ENCODE measurements at places on chromosomes 1 and 21. TPM values are rescaled to one million over a fixed set of nuclear protein-coding genes. Genes with fewer than 3 reads are reported as not detected.

DNA sequence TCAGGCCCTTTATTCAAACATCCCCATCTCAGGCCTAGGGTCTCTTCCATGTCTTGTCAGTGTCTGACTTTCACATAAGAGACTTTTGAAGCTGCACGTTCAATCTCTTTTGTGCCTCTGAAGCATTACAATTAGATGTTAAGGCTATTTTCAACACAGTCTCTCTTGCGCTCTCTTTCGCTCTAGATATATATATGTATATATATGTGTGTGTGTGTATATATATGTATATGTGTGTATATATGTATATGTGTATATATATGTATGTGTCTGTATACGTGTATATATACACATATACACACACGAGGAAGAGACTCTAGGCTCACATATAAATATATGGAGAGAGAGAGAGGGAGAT lies 162.5 kb upstream of the RNPC3 start:
- no peaks in the 10 kb centered on the region for H3K36me3 ChIP-seq
- H3K27me3 ChIP-seq = no peaks in the 10 kb centered on the region
- no peaks in the 10 kb centered on the region for H3K4me1 ChIP-seq
- no peak overlapping the region for H3K27ac ChIP-seq
- no peak for DNase-seq

DNA sequence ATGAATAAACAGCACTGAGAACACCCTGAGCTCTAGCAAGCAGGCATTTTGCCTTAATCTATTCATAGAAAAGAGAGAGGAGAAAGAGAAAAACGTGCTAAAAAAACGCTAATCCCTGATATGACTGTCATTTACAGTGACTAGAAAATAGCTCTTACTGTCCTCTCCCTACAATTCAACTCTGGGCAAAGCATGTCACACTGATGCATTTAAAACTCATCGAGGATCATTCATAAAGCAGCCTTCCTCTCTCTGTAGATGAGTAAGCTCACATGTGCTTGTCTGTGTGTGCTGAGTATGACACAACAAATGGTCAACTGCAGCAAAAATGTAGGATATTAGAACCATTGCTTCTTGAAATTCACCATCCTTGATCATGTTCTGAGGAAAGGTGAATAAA lies 109.0 kb downstream of the SGIP1 start:
- no peak for DNase-seq
- no peak overlapping the region for H3K4me3 ChIP-seq
- no peak overlapping the region for H3K27ac ChIP-seq
- H3K4me1 ChIP-seq = no peaks in the 10 kb centered on the region
- no peaks in the 10 kb centered on the region for H3K27me3 ChIP-seq

DNA sequence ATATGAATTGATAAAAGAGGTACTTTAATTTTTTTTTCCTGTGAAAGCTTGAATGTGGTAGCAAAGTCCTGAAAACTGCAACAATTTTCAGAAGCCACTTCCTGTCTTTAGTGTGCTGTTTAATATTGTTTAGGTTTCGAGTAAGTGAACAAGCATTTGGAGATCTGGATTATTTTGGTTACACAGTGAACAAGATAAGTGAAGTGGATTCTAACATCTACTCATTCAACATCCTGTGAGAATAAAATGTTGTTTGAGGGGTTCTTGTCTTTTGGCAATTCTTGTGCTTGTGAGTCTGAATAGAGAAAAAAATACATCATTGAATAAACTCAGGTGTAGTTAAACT lies 35.2 kb upstream of the PLA2G4A start:
- H3K4me3 ChIP-seq = no peak overlapping the region
- no peak for DNase-seq
- no peak overlapping the region for H3K27ac ChIP-seq
- H3K27me3 ChIP-seq = no peaks in the 10 kb centered on the region
- no peaks in the 10 kb centered on the region for H3K4me1 ChIP-seq

DNA sequence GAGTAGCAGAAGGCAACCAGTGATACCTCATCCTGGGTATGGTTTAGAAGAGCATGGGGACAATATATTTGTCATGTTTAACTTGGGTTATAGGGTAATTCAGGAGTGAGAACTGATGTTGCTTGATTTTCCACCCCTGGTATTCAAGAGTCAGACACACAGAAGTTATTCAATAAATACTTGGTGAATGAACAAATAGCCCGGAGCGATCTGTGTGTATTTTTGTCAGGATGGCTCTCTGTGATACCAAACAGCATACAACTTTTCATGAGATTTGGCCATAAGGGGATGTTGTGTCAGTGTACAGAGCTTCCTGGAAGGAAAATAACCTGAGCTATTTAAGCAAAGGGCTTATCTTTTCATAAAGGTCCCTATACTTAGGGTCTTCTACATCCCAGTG lies 270.2 kb upstream of the C1orf87 start:
- no peaks in the 10 kb centered on the region for H3K4me1 ChIP-seq
- DNase-seq = no peak

The CYYR1 gene
- total RNA-seq = not detected

- H3K27me3 ChIP-seq = peaks cover 30% of the 10 kb centered on the region
- no peaks in the 10 kb centered on the region for H3K36me3 ChIP-seq
- H3K27ac ChIP-seq = no peak overlapping the region
- H3K4me1 ChIP-seq = no peaks in the 10 kb centered on the region
- no peak for DNase-seq
Measured at GRCh38 chr1:220786057-220786336, 716 bp upstream of the MTARC1 start.

The ZNF326 gene
- 17.6 TPM for total RNA-seq

The AK4 gene
- total RNA-seq = 36.4 TPM

DNA sequence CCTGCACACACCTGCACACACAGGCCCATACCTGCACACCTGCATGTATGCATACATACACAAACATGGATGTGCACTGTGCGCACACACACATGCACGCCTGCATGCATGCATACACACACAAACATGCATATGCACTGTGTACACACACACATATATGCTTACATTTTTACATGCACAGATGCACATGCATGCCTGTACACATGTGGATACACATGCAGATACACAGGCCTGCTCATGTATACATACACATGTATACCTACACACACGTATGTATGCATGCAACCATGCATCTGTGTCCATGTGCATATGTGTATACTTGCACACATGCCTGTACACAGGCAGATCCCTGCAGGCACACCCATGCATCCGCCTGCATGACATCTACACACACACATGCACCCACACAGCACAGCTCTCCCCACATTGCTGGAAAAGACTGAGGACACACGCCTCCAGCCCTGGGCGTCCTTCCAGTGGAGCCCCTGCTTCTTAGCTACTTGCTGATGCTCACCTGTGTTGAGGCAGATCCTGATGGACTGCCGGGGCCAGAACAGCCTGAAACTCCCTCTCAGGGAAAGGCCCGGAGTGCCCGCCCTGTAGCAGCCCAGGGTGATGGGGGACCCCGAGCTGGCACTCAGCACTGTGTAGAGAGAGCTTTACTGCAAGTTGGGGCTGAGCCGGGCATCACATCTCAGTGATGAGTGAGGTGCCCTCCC lies 28.6 kb downstream of the KRTAP10-1 start:
- no peaks in the 10 kb centered on the region for H3K36me3 ChIP-seq
- peaks cover 22% of the 10 kb centered on the region for H3K4me1 ChIP-seq
- H3K27ac ChIP-seq = no peak overlapping the region

- no peak overlapping the region for H3K27ac ChIP-seq
- H3K27me3 ChIP-seq = no peaks in the 10 kb centered on the region
- H3K36me3 ChIP-seq = peaks cover 62% of the 10 kb centered on the region
- H3K4me3 ChIP-seq = no peak overlapping the region
Measured at GRCh38 chr21:43903451-43904091, 38.5 kb downstream of the AGPAT3 start.

DNA sequence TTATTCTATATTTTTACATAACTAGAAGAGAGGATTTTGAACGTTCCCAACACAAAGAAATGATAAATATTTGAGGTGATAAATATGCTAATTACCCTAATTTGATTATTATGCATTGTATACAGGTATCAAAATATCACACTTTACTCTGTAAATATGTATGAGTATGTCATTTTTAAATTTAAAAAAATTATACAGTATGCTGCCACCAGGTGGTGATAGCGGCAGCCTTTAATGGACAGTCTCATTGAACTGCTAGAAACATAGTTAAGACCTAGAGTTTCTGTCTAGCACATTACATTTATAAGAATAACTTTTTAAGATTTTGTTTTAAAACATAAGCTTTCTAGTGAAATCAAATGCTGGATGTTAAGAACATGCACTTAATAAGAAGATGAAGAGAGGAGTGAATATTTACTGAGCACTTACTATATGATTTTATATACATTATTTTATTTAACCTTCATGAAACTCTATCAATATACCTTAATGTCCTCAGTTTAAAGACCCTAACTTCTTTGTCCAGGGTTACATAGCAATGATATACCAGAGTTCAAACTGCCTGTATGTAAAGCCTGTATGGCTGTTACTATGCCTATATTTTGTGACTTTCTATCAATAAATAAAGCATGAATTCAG lies 207.1 kb downstream of the NUF2 start:
- H3K4me1 ChIP-seq = no peaks in the 10 kb centered on the region
- no peak overlapping the region for H3K27ac ChIP-seq
- H3K27me3 ChIP-seq = no peaks in the 10 kb centered on the region
- peak; percentile 31 for DNase-seq

The KCNJ9 gene
- not detected for total RNA-seq

- DNase-seq = no peak
- H3K27me3 ChIP-seq = no peaks in the 10 kb centered on the region
- no peak overlapping the region for H3K4me3 ChIP-seq
- H3K36me3 ChIP-seq = peaks cover 13% of the 10 kb centered on the region
- peaks cover 12% of the 10 kb centered on the region for H3K4me1 ChIP-seq
- H3K27ac ChIP-seq = peak overlapping the region; percentile 29
Measured at GRCh38 chr1:201827321-201828216, 1.4 kb upstream of the IPO9 start.

DNA sequence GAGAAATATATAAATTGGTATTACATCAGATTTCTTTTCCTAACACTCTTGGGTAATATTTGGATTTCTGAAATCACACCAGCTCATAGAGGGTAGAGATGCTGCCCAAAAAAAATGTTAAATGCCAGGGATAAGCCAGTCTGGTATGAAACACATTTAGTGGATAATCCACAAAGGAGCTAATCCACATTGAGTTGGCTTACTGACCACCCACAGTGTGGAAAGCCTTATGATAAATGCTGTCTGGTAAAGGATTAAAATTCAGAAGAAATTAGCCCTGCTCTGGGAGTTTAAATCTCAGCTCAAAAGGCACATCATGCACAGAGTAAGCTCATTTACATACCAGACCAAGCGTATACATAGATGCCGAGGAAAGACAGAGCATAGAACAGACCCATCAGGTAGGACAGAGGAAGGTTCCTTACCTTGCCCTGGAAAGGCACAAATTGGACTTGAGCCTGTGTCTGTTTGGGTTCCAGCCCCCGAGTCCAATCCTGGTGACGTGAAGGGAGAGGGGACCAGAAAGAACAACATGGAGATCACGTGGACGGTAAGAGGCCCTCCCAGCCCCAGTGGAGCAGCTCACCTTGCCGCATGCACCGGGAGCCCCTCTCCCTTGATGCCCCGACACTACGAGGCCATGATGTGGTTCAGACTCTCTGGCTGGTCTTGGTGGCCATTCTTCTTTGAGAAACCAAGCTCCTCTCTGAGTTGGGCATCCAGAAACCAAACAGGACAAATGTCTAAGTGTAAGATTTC lies 62.9 kb upstream of the CNTN2 start:
- H3K36me3 ChIP-seq = no peaks in the 10 kb centered on the region
- H3K4me3 ChIP-seq = no peak overlapping the region

DNA sequence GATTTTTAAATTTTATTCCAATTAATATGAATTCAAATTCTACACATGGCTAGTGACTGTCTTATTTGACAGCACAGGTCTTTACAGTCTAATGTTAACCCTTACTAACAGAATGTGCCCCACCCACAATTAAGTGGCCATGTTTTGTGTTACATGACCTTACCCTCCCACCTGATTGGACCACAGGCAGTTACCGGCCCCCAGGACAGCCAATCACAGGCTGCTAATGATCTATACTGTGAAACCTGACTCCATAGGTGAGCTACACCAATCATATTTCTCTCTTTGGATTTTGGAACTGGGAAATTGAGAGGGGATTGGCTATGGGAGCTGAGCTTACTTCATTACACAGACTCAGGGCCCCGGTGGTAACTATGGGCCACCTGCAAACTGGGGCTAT lies 27.5 kb downstream of the ZP4 start:
- H3K27ac ChIP-seq = no peak overlapping the region
- H3K4me3 ChIP-seq = no peak overlapping the region
- H3K4me1 ChIP-seq = no peaks in the 10 kb centered on the region

GRCh38 chr1:1359308-1359663 lies 931 bp upstream of the MXRA8 start:
- no peak overlapping the region for H3K4me3 ChIP-seq
- H3K27ac ChIP-seq = peak overlapping the region; percentile 74
- no peak for DNase-seq
- H3K27me3 ChIP-seq = no peaks in the 10 kb centered on the region
- H3K4me1 ChIP-seq = peaks cover 73% of the 10 kb centered on the region

GRCh38 chr1:43605766-43606165 lies 44.2 kb upstream of the KDM4A start:
- no peaks in the 10 kb centered on the region for H3K36me3 ChIP-seq
- H3K27me3 ChIP-seq = peaks cover 75% of the 10 kb centered on the region
- no peak for DNase-seq
- no peak overlapping the region for H3K4me3 ChIP-seq

The MYBPHL gene
- total RNA-seq = 0.66 TPM

DNA sequence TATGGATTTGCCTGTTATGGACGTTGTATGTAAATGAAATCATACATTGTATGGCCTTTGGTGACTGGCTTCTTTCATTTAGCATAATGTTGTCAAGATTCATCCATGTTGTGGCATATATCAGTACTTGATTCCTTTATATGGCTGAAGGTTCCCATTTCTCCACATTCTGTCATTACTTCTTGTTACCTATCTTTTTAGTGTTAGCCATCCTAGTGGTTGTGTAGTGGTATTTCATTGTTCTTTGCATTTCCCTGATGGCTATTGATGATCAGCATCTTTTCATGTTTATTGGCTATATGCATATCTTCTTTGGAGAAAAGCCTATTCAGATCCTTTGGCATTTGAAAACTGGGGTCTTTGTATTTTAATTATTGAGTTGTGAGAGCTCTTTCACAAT lies 39.8 kb upstream of the PODN start:
- H3K4me3 ChIP-seq = no peak overlapping the region
- DNase-seq = no peak
- no peak overlapping the region for H3K27ac ChIP-seq
- H3K4me1 ChIP-seq = peaks cover 5% of the 10 kb centered on the region
- H3K36me3 ChIP-seq = no peaks in the 10 kb centered on the region
- H3K27me3 ChIP-seq = no peaks in the 10 kb centered on the region

- no peak overlapping the region for H3K27ac ChIP-seq
- DNase-seq = no peak
- no peaks in the 10 kb centered on the region for H3K27me3 ChIP-seq
Measured at GRCh38 chr1:24727501-24728216, 17.6 kb upstream of the CLIC4 start.

- H3K4me1 ChIP-seq = no peaks in the 10 kb centered on the region
- DNase-seq = no peak
- no peaks in the 10 kb centered on the region for H3K36me3 ChIP-seq
- no peak overlapping the region for H3K4me3 ChIP-seq
- peaks cover 14% of the 10 kb centered on the region for H3K27me3 ChIP-seq
- H3K27ac ChIP-seq = no peak overlapping the region
Measured at GRCh38 chr1:245673881-245674414, 519.2 kb downstream of the KIF26B start.

- no peak for DNase-seq
- peaks cover 23% of the 10 kb centered on the region for H3K4me1 ChIP-seq
- H3K27ac ChIP-seq = no peak overlapping the region
- no peaks in the 10 kb centered on the region for H3K27me3 ChIP-seq
Measured at GRCh38 chr1:52238474-52238873, 96.6 kb downstream of the ZFYVE9 start.

- DNase-seq = no peak
- H3K4me1 ChIP-seq = no peaks in the 10 kb centered on the region
- H3K4me3 ChIP-seq = no peak overlapping the region
- no peaks in the 10 kb centered on the region for H3K27me3 ChIP-seq
Measured at GRCh38 chr1:44281962-44282703, 68.9 kb downstream of the DMAP1 start.
